ENCODE measurements at places on chromosomes 11 and 22.

DNA sequence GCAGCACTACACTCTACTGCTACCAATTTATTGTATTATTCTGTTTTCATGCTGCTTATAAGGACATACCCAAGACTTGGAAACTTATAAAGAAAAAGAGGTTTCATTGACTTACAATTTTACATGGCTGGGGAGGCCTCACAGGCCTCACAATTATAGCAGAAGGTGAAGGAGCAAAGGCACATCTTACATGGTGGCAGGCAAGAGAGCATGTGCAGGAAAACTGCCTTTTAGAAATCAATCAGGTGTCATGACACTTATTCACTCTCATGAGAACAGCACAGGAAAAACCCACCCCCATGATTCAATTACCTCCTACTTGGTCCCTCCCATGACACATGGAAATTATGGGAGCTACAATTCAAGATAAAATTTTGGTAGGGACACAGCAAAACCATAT lies 49.6 kb upstream of the GLYAT start:
- DNase-seq: no peak

- DNase-seq: no peak
These were observed 56.3 kb upstream of the ZBTB44 start for GRCh38 chr11:130370845-130371590.

DNA sequence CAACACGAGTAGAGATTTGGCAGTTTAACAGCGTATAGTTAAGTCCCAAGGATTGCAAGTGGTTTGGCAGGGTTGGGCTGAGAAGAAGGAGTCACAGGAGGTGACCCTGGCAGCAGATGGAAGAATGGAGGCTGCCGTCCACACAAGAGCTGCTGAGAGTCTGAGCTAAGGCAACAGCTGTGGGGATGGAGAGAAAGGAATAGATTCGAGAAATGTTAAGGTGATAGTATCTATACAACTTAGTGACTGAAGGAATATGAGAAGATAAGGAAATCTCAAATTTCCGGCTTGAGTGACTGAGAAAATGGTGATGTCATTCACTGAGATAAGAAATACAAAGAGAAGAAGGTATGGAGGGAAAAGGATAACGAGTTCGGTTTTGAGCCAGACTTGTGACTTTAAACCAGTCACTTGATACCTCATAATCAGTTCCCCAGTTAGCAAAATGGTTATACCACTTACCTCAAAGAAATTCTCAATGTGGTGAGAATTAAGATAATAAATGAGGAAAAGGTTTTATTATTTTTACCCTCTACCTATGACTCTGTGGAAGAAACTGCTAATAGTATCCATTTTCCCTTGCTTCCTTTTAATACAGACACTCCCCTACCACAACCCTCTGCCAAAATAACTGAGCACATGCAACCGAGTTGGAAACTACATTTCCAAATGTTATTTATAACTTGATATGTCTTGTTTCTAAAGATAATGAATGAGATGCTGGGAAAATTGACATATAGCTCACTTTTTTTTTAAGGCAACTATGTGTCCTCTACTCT lies 30.7 kb downstream of the FAM168A start:
- DNase-seq: no peak

GRCh38 chr22:50253046-50253915 lies 2.2 kb upstream of the HDAC10 start:
- DNase-seq: peak; percentile 61

GRCh38 chr11:623349-623869 lies 1.3 kb downstream of the CDHR5 start:
- DNase-seq: no peak

GRCh38 chr11:14124886-14125285 lies 162.4 kb downstream of the SPON1 start:
- no peak for DNase-seq

DNA sequence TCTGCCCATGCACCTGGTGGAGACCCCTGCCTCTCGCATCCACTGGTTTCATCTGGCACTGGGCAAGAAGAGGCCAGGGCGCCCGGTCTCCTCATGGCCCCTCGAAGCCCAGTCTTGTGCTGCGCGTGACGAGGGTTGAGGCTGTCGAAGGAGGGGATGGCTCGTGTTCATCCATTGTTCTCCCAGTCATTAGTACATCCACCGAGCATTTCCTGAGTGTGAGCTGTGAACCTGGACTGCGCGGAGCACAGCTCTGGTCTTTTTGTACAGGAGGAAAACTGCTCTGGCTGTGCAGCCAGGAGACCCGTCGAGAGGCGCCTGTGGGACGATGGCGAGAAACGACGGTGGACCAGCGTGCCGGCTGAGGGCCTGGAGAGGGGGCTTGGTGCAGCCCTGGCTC lies 6.8 kb downstream of the CACNA1I start:
- DNase-seq: no peak

DNA sequence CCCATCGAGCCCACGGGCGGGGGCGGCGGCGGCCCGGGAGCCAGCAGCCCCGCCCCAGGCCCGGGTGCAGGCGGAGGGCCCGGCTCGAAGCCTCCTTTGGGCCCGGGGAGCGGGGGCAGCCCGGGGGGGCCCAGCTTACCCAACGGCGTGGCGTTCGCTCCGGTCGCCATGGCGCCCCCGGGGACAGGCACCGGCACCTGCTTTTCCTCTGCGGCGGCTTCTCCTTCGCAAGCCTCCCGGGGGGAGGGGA lies 194 bp downstream of the SF1 start:
- no peak for DNase-seq

DNA sequence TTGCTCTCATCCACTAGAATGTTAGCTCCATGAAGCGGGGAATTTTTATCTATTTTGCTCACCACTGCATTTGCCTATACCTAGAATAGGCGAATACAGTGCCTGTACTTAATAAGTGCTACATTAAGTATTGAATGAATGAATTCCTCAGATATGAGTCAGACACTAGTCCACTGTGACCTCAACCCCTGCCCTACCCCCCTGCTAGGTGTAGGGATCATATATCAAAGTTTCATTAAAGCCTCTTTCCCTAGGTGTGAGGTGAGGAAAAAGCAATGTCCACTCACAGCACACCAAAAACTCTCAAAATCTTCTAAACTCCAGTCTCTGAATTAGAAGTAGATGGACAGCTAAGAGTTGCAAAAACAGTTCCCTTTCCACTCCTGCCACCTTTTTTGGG lies 9.8 kb upstream of the PSMA1 start:
- DNase-seq: no peak

DNA sequence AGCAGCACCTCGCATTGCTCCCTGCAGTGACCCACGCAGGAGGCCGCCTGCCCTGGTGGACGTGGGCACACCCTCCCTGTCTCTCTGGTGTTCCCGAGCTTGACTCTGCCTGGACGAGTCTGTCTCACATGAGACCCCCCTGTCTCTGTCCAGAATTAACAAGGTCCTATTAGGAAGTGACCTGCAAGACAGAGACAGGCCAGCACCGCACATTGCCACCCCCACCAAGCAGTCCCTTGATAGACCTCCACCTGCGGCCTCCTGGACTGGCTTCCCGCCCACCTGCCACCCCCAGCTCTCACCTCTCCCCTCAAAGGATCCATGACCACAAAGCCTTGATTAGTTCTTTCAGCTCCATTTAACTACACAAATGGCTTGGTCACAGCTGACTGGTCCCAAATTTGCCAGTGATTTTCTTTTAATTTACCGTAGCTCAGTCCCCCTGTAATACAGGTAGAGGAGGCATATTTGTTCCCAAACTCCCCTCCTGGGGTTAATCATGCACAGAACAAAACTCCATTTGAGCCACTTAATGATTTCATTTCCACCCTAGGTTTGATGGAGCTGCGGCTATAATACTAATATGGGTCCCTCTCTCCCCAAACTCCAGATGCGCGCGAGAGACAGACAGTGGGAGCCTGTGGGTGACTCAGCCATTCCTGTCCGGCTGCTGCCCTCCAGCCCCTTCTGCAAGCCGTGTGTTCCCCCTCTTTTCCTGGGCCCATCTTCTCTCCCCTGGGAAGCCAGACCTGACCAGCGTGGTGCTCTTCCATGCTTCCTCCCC lies 11.2 kb downstream of the SPATA19 start:
- DNase-seq: no peak

GRCh38 chr11:4025967-4026324 lies 68.7 kb upstream of the RRM1 start:
- DNase-seq: no peak

GRCh38 chr11:72088076-72088808 lies 7.6 kb downstream of the LRRC51 start:
- peak; percentile 36 for DNase-seq

GRCh38 chr22:25970999-25971811 lies 198.1 kb upstream of the SEZ6L start:
- no peak for DNase-seq

DNA sequence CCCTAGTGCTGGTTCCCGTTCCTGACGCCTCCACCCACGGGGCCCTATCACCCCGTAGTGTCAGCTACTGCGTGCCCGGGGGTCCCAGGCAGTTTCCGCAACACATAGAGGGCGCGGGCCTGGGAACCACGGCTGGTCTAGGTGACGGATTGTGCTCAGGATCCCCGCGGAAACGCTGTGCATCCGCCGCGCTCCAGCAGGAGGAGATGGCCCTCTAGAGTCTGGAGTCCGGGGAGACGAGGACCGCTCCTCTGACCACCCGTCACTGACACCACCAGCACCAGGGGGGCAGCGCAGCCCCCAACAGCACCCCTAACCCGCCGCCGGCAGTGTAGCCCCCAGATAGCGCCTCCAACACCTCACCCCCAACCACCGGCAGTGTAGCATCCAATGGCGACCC lies 4.4 kb upstream of the RFPL3 start:
- no peak for DNase-seq

- no peak for DNase-seq
These were observed 1.4 kb downstream of the VPREB1 start for GRCh38 chr22:22245935-22246525.

DNA sequence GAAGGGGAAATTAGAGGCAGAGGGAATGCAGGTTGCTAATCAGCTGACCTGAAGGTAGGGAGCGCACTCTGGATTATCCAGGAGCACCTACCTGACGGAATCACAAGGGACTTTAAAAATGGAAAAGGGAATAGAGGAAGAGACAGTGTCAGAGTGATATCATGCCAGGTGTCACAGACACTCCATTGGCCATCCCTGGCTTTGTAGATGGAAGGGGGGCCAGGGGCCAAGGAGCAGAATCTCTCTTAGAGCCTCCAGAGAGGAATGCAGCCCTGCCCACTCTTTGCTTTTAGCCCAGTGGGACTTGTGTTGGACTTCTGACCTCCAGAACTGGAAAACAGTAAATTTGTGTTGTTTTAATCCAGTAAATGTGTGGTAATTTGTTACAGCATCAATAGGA lies 37.9 kb downstream of the DKK3 start:
- no peak for DNase-seq

- no peak for DNase-seq
These were observed 463.3 kb downstream of the BRD1 start for GRCh38 chr22:49364398-49364797.

GRCh38 chr11:67439321-67440228 lies 2.1 kb upstream of the PTPRCAP start:
- DNase-seq: peak; percentile 88

GRCh38 chr11:129023968-129024676 lies 81.5 kb upstream of the TP53AIP1 start:
- peak; percentile 6 for DNase-seq

GRCh38 chr11:27319072-27319471 lies 43.9 kb downstream of the CCDC34 start:
- no peak for DNase-seq

Measured in suppressor macrophage treated with lipopolysaccharide for 1 hour (primary cell).